ENCODE measurements at places on chromosomes 6 and 20.

- DNase-seq, result no peak
These were observed 13.2 kb upstream of the NEDD9 start for GRCh38 chr6:11245381-11246256.

DNA sequence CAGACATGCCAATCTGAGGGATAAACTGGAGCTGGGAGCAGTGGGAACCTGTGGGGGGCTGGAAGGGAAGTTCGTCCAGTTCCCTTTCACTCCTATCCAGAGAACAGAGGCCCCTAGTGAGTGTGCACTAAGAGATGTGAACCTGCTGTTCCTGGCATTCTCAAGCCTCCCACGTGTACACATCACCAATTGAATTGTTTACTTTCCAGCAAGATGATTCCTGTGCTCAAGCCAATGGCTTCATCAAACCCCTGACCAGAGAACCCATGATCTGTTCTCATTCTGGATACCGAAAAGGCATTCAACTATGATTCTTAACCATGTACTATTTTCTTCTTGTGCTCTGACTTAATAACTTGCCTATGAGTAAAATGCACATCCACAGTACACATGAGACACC, 10.2 kb upstream of the SLC22A3 start:
- DNase-seq, result no peak

GRCh38 chr20:5400164-5400762, 83.5 kb upstream of the PROKR2 start:
- peak; percentile 9 for DNase-seq

GRCh38 chr6:126937426-126937825, 181.0 kb upstream of the RSPO3 start:
- no peak for DNase-seq

DNA sequence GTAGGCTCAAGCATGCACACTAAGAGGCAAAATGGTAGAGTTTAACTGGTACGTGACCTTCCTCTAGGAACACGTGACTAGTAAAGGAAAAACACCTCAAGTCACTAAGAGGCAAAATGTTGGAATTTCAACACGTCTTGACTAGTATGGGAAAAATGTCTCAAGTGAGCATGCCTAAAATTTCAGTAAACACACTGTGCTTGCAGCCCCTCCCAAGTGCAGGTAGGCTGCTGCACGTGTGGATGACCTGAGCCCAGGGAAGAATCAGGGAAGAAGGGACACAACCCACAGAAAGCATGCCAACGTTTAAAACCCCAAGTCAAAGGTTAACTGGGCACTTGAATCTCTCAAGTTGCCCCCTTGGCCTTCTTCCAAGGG, 162.2 kb downstream of the TENT5A start:
- no peak for DNase-seq

- DNase-seq, result no peak
These were observed 149.5 kb upstream of the NEDD9 start for GRCh38 chr6:11381801-11382513.

DNA sequence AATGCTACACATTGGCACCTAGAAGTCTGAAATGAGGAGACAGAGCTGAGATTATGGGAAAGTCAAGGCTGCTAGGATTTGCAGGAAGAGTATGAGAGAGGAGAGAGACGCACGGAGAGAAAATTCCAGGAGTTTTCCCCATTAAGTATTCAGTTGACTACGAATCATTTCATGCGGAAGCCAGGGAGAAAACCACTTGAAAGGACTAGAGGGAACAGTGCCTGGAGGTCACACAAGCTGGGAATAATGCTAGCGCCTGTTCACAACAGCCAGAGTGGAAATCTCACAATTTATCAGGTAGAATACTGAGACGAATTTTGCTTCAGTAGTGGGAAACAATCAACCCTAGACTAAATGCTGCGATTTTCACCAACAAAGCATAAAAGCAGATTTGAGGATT, 118.6 kb downstream of the MOXD1 start:
- DNase-seq, result no peak

GRCh38 chr6:155782739-155783459, 327.3 kb upstream of the NOX3 start:
- no peak for DNase-seq

- DNase-seq, result no peak
These were observed 13.8 kb upstream of the BLOC1S5 start for GRCh38 chr6:8077991-8078390.

DNA sequence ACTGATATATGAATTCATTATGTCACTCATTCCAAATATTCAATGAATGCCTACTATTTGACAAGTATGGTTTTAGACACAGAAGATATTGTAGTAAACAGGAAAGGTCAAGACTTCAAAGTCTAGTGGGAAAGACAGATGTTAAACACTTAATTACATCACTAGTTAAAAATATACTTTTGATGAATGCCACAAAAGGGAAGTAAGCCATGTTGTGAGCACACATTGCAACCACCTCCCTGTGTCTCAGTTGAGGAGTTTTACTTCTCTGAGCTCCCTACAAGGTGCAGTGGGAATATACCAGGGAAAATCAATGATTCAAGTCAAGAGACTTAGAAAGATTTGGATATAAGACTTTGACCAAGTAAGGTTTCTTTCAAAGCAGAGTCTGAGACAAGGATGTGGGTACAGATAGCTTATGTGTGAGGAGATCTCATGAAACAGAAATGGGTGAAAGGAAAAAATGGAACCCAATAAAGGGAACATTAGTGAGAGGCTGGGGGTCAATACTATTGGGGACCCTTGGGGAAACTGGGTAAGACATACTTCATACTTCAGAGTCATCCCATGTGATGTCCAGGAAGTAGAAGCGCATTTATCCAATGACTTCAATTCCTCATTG, 503.7 kb downstream of the KIF16B start:
- DNase-seq, result no peak

Data from iPS DF 6.9 (cell line).